Activated naive CD4-positive, alpha-beta T cell treated with Interleukin-2 at 50 U/mL for 16 hours (primary cell): ENCODE measurements at places on chromosomes 6 and 20.
A peak's percentile ranks its signal among the peaks of the same experiment; 100 is the strongest.

DNA sequence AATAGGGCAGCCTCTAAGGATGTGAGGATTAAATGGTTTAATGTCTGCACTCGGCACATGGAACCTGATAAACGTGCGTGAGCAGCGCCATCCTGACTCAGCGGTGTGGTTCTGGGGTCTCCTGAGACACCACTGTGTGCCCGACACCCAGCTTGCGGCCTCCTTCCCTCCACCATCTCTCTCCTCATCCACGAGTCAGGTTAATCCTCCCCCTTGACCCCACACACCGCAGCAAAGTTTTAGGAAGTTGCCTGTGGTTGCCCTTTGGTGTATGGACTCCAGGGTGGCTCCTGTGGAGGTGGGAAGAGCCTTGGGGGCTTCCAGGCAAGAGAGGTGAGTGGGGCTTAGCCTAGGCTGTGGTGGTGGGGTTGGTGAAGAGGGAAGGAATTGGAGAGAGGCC, 68.2 kb downstream of the PHACTR3 start:
- no peak for DNase-seq

DNA sequence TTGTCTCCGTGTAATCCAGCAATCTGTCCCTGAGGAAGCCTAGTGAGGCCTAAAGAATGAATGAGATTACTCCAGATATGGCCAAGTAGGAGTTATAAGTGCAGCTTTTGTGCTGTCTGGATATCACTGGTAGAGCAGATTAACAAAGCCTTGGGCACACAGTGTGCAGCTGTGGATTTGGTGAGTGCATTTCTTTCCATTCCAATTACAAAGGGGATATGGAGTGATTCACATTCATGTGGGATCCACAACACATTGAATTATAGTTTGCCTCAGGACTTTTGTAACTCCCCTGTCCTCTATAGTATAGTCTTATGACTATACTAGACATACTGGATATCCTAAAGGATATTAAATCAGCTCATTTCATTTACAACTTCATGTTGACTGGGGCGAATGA, 47.1 kb downstream of the HLA-F start:
- DNase-seq: no peak

DNA sequence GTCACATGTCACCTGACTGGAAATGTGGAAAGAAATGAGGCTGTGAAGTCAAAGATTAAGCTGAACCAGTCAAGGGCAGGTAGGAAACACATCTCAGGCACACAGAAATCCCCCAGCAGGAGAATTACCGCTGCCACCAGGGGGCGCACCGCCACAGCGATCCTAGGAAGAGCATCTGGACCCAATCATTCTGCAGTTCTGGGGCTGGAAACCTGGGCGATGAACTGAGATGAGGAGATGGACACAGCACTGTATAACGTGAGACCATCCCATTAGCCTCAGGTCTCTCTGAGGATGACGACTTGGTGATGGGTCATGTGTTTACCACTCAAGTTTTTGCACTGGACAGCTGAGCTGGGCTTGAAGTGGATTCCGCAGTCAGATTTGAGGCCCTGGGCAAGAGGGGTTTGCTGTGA, 6.5 kb upstream of the SLC24A3 start:
- DNase-seq: peak; percentile 42

- no peak for DNase-seq
Observed at GRCh38 chr6:33410711-33411631, at the start of gene PHF1. PHF1 (plus strand) TSS chr6:33411014; CDS start chr6:33412264, 1,250 bp downstream.

DNA sequence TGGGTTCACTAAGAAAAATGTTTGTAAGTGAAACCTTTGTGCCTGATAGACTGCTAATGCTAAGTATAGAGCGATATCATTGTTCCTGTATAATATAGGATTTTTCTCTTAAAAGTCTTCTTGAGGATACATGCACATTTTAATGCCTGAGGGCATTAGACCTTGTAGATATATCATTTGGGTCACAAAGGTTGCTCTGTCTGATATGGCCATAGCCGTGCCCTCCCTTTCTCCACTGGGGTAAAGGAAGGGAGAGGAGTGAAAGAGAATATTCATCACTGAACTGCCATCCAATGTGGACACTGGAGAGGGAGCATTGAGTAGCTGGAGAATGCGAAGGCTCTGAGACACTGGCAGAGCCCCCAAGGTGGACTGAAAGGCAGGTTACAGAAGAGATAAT, 442.2 kb upstream of the SPTLC3 start:
- no peak for DNase-seq

- DNase-seq: no peak
Observed at GRCh38 chr6:6665555-6666243, 77.2 kb downstream of the LY86 start.

- peak; percentile 78 for DNase-seq
Observed at GRCh38 chr6:137389150-137389704, 105.0 kb downstream of the OLIG3 start.

DNA sequence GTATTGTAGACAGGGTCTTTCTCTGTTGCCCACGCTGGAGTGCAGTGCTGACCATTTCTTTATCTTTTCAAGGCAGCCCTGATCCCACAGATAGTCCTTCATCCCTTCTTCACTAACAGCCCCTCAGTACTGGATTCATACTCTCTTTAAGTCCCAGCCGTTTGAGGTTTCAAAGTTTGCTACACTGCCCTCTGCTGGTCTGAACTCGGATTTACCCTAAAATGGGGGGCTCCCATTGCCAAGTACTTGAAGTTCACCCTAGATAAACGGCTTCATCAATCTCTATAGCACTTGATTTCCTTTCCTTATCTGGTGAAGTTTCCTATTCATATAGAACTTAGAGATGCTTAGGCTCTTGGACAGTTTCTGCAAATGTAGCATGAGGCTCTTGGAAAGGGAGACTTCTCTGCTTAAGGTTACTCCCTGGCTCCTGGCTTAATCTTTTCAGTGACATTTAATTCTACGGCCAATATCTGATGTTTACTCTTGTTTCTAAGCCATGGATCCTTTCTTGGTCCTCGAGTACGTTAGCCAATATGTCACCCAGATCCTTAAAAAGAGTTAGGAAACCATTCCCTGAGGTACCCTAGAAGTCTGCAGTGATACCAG, 21.4 kb upstream of the PREP start:
- peak; percentile 64 for DNase-seq

DNA sequence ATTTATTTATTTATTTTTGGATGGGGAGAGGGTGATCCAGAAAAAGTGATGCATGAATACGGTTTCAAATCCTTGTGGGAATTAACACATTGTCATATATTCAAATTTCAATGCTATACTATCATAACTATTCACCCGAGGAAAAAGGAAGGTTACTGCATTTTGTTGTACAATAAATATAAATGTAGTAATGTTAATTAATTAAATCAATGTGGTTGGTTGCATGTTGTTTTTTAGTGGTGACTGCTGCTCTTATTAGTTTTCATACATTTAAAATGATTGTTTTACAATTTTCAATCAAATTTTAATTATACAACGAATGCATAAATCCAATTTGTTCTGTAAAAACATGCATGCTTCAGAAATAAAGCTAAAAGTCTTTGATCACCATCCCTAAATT, 180.5 kb downstream of the ZFP64 start:
- no peak for DNase-seq

- DNase-seq: no peak
Observed at GRCh38 chr6:129776542-129777330, 66.8 kb upstream of the ARHGAP18 start.

GRCh38 chr6:120774275-120774674, 560.0 kb downstream of the TBC1D32 start:
- no peak for DNase-seq

DNA sequence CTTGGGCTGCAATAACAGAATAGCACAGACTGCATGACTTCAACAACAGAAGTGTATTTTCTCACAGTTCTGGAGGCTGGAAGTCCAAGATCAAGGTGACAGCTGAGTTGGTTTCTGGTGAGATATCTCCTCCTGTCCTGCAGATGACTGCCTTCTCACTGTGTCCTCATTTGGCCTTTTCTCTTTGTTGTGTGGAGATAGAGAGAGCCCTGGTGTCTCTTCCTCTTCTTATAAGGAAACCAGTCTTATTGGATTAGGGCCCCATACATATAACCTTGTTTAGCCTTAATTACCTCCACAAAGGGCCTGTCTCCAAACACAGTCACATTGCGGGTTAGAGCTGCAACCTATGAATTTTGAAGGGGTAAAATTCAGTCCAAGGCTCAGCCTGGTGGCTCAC, 57.0 kb upstream of the BMP6 start:
- no peak for DNase-seq

- DNase-seq: no peak
Observed at GRCh38 chr6:170255426-170256125, 35.3 kb downstream of the DLL1 start.

DNA sequence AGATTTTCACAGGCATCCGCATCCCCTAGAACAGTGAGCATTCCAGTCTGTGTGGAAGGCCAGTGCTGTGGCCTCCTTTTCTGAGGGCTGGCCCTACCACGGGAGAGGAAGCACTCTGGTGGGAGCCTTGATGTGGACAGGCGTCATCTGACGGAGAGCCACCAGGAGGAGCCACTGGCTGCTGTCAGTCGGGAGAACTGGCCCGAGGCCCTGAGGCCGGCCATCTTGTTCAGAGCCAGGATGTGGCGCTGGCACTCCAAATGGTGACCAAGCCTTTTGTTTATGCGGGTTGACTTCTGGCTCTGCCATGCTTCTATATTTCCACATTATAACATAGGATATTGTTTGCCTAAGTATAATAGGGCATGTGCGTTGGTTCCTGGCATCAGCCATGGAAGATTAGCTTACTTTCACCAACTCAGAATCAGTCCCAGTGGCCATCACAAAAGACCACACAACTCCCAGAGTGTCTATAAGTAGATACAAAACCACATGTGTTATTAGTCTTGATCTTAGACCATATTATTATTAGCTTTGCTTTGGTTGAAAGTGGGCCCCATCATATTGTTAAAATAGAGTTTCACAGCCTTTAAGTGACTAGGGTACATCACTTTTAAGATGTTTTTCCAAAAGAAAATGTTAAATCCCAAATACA, 273.9 kb upstream of the TAB2 start:
- peak; percentile 25 for DNase-seq

DNA sequence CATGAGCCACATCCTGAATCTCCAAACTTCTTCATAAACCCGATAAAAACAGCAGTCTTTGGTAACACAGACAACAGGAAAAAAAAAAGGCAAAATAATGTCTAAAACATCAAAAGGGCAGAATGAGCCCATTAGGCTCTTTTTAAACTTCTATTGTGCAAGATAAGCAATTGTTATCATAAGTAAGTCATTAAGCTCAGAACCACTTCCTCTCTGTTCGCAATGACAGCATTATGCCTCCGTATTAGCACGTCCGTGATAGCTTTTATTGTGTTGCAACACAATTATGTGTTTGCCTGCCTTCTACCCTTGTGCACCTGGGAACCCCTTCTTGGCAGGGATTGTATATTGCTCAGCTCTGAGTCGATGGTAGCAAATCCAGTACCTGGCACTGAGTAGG, 147.1 kb downstream of the LRFN2 start:
- DNase-seq: no peak

- no peak for DNase-seq
Observed at GRCh38 chr6:75893058-75893775, 144.2 kb downstream of the MYO6 start.

GRCh38 chr6:70376628-70377027, 36.7 kb upstream of the FAM135A start:
- no peak for DNase-seq

GRCh38 chr6:148868314-148868713, 121.5 kb downstream of the UST start:
- no peak for DNase-seq

DNA sequence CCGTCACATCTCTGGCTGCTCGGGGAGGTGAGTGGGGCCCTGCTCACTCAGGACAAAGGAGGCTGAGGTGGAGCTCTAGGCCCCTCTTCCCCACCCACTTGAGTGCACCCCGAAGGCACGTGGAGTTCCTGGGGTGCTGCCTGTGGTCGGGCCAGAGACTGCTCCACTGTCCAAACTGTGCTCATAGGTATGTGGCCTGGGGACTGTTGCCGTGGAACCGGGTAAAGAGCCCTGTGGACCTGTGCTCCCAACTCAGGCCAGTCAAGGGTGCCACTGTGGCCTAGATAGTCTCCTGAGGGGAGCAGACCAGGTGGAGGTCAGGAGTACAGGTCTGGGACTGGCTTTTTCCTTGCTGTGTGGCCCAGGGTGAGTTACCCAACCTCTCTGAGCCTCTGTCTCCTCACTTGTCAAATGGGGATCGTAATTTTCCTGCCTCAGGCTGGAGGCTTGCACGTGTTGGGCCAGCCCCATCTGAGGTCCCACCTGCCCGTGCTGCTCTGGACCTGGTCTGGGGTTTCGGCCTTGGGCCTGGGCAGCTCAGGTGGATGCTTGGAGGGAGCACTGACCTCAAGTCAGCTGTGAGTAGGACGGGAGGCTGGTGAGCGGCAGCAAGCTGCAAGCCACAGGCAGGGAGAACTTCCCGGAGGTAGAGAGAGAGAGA, 12.4 kb upstream of the NPBWR2 start:
- no peak for DNase-seq
